Type B pancreatic cell (in vitro differentiated cells): ENCODE measurements at places on chromosomes 12 and 14. TPM values are rescaled to one million over a fixed set of nuclear protein-coding genes. Genes with fewer than 3 reads are reported as not detected.

GRCh38 chr12:27013611-27014084 lies 536 bp downstream of the TM7SF3 start:
- no peak for DNase-seq

DNA sequence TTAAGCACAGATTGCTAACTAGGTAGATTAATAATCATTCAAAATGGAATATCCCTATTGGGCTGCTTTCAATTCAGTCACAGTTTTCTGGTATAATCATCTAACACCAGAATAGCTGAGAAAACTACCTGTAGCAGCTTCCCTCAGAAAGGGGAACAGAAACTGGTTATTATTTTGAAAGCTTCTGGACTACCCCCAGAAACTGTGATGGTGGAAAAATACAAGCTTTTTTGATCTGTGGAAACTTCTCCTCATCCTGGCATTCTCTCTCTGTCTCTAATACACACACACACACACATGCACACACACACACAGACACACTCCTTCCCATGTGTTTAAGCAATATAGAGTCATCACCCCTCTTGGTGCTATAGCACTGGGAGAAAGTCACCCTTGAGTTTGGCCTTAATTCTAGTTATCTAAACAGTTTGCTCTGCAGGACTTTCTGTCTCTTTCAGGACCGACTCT lies 251.5 kb upstream of the LMO3 start:
- no peak for DNase-seq

GRCh38 chr12:9951026-9951675 lies 19.0 kb upstream of the CLEC2A start:
- DNase-seq: no peak

GRCh38 chr14:27392153-27392552 lies 794.3 kb upstream of the NOVA1 start:
- no peak for DNase-seq

- no peak for DNase-seq
These were observed 127.7 kb downstream of the NRXN3 start for GRCh38 chr14:78297858-78298257.

DNA sequence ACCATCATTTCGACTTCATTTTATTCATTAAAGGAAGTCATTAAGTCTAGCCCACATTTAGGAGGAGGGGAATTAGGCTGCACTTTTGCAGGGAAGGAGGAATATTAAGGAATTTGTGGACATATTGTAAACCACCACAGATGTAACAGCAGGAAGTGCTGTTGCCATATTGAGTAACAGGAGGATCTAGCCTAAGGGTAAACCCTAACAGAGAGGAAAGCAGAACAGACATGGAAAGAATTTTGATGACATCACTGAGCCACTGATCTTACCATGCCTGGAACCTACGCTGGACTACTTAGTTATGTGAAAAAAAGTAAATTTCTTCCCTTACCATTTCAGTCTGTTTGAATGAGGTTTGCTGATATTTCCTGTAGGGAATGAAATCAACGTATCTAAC lies 100.7 kb upstream of the ATF7IP start:
- no peak for DNase-seq

DNA sequence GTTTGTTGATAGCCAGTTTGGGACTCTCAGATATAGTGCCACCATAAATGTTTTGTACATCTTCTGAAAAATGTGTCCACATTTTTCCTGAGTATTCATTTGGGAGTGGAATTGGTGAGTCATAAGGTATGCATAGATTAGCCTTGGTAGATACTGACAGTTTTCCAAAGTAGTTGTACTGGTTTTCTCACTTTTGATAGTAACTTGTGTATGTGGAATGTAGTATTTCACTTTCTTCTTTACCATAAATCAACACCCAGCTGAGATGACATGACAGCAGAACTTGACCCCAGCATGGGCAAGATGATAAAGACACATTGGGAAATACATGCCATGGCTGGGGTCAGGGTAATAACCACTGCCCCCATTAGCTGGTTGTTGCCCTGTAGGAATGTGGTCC lies 5.4 kb downstream of the FBXW8 start:
- no peak for DNase-seq

DNA sequence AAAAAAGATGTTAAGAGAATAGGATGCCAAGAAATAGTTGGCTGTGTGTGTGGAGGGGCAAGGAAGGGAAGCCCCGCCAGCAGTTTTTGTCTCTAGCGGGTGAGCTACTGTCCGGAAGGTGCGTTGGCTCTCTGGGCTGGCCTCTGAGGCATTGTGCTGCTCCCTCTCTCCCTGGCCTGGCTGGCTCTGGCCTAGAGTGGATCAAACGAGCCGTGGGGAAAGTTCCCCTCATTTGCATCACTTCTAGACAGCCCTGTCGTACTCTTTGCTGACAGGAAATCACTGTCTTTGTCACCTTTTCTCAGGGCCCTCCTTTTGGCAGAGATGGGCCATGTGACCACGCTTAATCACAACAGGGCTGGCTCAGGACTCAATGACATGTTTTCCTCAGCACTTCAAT lies 236.1 kb upstream of the NPAS3 start:
- DNase-seq: no peak

GRCh38 chr12:34311337-34311736 lies 289.0 kb downstream of the ALG10 start:
- no peak for DNase-seq

DNA sequence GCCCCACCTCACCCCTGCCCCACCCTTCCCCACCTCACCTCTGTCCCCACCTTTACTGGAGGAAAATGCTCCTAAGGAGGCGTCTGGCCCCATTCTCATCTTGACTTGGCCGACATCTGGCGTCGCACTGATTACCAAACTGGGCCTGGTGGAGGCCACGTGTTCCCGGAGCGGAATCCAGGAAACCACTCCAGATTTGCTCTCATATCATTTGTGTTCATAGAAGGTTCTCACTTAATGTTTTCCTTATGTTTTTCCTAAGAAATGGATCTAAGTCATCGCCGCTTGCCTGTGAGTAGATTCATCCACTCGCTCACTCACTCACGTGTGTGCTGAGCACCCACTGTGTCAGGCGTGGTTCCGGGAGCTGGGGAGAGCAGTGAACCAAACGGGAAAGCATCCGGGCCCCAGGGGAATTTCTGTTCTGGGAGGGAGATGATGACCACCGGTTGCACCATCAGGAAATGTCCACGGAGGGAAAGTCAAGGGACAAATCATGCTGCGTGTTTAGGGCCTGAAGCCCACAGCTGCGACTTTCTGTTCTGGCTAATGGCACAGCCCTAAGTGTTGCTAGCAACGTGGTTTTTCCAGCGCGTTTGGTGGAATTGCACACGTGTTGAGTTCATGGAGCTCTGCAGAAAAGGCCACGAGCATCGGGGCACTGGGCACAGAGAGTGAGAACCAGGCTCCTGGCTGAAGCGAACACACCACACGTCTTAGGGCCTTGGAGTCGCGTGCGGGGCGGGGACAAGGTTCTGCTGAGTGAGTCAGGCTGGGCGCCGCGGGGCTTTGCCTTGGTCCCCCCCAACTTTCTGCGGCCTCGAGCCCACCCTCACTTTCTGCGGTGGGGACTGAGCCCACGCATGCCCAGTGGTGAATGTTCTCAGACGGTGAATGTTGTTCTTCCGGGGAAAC lies 57.7 kb downstream of the ADGRD1 start:
- DNase-seq: no peak

PRKCH gene
- 19.1 and 59.0 TPM in 2 replicates for total RNA-seq

TOMM20L gene
- not detected in 2 replicates for total RNA-seq

WNT5B gene
- 11.3 and 42.9 TPM in 2 replicates for total RNA-seq

RERGL gene
- total RNA-seq: 1.1 and 1.5 TPM in 2 replicates

TAS2R13 gene
- 0.79 and 1.3 TPM in 2 replicates for total RNA-seq

MANSC4 gene
- 0.36 TPM in 1 of 2 replicates, not detected in the other for total RNA-seq

ASCL1 gene
- 7.5 and 10.4 TPM in 2 replicates for total RNA-seq

HOXC4 gene
- 6.7 and 47.9 TPM in 2 replicates for total RNA-seq
